ENCODE measurements at places on chromosomes 2 and 18.

- no peak for DNase-seq
These were observed 22.6 kb upstream of the DAPL1 start for GRCh38 chr2:158772306-158773078.

- DNase-seq: no peak
These were observed 153.3 kb upstream of the KYNU start for GRCh38 chr2:142724186-142724585.

DNA sequence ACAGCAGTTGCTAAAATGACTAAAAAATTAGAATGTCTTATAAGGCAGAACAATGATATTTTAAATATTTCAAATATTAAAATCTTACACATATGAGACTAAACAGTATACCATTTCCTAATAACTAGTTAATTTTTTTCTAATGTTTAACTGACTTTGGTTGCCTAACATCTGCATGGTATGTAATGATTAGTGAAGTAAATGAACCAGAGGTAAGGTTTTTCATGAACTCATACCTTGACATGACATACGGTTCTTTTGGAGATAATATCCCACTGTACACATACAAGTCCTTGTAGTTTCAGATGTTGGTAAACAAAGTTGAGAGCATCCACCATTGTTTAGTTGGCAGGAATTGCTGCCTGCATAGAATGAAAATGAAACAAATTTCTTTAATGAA, 1360.2 kb downstream of the LRP1B start:
- no peak for DNase-seq

GRCh38 chr2:57877811-57878170, 168.8 kb upstream of the VRK2 start:
- no peak for DNase-seq

DNA sequence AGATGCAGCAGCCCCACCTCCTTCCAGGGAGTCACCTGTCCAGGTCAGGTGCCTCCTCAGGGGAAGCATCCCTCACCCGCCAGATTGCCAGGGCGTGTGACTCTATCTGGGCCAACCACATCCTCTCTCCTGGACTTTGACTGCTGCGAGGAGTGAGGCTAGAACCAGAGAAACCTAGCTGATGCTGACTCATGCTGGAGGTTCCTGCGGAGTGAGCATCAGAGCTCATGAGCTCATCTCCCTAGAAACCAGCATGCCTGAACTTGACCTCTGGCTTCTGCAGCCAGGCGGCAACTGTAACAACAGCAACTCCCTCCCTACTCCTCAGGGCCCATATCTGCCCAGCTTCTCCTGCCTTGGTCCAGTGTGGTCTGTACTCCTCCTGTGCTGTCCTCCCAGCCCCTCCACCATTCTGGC, 28.3 kb upstream of the NT5DC4 start:
- peak; percentile 78 for DNase-seq

DNA sequence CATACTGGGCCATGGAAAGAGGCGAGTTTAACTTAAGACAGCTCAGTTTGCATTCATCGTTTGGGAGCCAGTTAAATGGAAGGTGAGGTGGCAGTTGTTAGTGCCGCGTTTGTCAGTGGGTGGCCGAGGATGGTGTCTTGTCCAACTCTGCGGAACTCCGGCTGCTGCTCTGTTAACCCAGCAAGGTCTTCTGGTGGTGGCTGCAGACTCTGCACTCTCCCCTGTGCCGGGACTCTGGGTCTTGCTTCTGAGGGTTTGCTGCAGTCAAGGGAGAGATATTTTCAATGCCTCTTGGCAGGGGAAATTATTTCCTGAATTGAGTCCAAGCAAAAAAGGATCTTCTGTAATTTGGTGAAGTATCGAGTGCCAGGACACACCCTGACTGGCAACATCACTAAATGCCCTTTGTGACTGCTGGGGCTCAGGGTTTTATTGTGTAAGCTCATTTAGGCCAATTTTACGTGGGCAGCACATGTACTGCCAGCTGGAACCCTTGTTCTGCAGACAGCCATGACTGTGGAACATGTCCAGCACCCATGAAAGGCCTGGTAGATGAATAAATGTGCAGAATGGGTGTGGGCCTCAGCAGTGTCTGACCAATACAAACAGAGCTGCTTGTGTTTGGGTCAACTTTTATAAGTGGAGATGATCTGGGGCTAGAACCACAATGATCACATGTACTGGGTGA, 58.1 kb downstream of the IL1R2 start:
- DNase-seq: no peak

GRCh38 chr2:45814488-45814887, 163.0 kb downstream of the PRKCE start:
- DNase-seq: no peak

DNA sequence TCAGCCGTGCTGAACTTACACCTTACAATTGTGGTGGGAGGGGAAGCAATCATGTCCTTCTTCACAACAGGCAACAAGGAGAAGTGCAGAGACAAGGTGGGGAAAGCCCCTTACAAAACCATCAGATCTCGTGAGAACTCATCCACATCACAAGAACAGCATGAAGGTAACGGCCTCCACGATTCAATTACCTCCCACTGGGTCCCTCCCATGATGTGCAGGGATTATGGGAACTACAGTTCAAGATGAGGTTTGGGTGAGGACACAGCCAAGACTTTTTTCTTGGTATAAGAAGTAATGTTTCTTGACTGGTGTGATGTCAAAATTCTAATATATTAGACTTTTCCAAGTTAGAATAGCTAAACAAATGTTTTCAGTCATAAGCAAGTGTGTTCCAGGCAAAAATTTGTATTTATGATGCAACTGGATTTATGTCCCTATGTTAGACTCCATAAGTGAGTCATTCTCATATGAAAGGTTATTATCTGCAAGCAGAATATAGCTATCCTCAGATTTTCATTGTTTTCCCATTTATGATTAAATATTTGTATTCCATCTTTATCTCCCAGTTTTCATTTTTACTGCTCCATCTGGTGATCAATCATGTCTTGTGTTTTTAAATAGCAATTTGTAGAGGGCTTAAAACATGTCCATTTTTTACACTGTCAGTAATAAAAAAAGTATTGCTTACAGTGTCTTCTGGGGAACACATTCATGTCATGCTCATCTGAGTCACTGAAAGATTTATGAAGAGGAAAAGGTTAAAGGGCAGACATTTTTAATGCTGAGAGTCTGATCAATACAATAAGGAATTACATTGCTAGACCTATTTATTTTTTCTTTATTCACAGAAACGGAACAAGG, 995.2 kb upstream of the CDH2 start:
- DNase-seq: no peak

DNA sequence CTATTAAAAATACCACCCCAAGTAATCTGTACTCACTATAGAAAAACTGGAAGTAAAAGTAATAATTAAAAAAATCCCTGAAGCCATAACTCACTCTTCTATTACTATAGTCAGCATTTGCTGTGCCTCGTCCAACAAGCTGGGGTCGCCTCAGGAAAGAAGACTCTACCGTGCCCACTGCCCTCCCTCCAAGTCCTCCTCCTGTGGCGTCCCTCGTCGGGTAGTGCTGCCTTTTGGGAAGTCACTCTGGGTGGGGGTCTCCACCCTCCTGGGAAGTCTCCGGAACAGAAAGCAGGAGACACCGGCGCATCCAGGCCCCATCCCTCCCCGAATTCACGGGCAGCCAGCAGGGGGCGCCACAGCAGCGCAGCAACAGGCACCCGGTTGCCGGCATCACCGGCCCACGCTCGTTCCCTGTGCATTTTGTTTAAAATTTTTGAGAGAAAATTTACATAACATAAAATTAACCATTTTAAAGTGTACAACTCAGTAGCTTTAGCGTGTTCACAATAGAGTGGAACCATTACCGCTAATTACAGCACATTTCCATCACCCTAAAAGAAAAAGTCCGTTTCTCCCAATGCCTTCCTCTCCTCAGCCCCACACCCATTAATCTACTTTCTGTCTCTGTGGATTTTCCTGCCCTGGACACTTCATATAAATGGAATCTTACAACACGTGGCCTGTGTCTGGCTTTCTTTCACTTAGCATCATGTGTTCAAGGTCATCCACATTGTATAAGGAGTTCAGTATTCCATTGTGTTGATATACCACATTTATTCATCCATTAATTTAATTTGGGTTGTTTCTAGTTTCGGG, 62.2 kb downstream of the ADNP2 start:
- DNase-seq: no peak

DNA sequence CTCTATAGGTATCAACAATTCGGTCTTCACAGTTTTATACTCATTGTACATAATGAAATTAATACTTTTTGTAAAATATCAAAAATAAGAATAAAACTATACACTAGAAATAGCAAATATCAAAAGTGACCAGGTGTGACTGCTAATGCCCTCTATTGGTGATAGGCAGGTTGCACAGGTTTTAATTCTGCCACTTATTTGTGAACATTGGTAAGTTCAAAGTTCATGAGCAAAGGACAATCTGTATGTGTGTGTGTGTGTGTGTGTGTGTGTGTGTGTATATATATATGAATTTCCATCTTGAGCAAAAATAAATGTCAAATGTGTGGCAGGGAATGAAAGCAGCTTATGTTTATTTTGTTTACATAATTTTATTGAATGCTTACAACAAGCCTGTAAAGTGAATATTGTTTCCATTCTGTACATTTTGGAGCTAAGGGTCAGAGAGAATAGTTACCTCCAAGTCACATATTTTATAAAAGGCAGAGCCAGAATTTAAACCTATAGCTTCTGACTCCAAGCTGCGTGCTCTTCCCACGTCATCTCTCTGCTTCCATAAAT, 537.4 kb downstream of the CPS1 start:
- DNase-seq: no peak
